ENCODE measurements at places on chromosomes 6 and 20.

DNA sequence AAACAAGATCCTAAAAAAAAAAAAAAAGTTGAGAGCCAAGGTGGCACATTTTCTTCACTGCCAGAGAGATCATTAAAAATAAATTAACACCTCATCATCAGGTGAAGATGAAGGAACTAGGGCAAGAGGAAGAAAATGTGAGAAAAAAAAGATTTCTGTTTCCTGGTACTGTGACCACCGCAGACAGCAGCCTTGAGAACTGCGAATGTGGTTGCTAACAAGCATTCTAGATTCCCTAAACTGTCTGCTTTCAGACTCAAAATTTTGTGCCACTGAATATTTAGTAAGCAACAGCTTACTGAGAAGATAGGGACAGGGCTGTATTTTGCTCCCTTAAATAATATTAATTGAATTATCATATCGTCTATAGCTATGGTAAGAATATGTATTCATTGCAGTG lies 24.1 kb upstream of the MBOAT1 start:
- no peak for DNase-seq

DNA sequence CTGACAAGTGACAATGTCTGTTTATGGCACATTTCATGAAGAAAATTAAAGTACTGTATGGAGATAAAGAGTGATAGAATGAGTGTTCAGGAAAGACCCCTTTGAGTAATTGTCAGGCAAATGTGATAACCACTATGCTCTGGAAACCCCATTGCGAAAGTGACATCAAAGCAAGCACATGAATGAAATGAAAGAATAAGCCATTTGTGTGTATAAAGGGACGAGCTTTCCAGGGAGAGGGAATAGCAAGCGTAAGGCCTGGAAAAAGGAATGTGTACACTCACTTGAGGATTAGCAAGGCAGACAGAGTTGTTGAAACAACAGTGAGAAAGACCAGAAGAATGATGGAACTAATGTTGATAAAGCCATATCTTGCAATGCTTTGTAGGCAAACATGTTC lies 490.0 kb downstream of the GRIK2 start:
- DNase-seq: no peak

- DNase-seq: no peak
Observed at GRCh38 chr6:90005048-90005827, 111.0 kb downstream of the GJA10 start.

GRCh38 chr6:14757418-14757817 lies 488.5 kb upstream of the JARID2 start:
- no peak for DNase-seq

DNA sequence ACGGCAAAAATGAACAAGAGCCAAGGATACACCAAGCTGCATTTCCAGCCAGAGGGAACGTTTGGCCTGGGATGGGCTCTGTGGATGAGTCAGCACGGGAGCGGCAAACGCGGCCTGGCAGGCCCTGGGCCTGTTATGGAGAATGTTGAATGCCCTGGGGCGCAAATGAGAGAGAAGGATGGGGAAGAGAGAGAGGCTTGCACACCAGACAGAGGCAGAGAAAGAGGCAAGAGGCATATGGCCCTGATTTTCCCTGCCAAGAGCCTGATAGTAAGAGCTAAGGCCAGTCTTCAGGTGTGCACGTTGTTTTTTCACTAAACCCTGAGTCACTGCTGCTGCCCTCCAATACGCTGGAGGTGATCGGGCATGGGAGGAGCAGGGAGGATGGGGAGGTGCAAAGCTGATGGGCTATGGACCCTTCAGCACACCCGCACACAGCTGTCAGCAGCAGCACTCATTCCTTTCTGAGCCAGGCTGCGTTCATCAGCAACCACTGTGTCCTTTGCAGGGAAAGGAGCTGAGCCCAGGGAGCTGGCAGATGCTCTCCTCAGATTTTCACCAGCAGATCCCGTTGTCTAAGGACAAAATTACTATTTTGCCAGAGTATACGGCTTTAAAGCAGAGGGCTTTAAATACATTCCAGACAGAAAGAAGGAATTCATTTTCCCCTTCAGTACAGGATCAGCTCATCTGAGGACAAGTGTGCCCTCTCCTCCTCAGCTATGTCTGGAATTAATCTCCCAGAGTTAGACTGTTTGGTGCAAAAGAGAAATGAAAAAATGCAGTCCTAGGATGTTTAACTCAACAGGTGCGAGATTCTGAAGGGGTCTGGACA lies 61.7 kb upstream of the SLC22A23 start:
- DNase-seq: peak; percentile 52

- no peak for DNase-seq
Observed at GRCh38 chr6:122408702-122409458, 9.4 kb downstream of the HSF2 start.

DNA sequence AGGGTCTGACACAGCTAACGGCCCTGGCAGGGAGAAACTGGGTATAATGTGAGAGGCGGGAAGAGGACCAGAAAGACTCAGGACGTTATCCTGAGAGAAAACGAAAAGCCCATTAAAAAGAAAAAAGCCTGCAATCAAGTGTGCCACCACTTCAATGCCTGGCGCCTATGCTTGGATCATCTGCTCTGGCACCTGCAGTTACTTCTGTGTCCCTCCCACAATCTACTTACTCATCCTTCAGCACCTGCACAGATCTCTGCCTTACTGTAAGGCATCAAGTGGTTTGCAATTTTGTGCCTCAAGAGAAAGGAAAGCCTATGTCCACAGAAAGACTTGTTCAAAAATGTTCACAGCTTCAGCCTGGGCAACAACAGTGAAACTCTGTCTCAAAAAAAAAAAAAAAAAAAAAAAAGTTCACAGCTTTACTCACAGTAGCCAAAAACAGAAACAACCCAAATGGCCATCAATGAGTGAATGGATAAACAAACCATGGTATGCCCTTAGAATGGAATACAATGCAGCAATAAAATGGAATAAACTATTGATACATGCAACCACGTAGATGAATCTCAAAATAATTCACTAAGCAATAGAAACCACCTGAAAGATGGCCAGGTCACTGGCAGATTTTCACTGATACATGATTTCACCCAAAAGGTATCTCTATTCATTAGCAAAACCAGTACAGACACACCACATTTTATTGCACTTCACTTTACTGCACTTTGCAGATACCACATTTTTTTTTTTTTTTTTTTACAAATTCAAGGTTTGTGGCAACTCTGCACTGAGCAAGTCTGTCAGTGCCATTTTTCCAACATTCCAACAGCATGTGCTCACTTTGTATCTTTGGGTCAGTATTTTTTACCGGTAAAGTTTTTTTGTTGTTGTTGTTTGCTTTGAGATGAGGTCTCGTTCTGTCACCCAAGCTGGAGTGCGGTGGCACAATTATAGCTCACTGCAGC lies 48.6 kb downstream of the ABHD12 start:
- no peak for DNase-seq

DNA sequence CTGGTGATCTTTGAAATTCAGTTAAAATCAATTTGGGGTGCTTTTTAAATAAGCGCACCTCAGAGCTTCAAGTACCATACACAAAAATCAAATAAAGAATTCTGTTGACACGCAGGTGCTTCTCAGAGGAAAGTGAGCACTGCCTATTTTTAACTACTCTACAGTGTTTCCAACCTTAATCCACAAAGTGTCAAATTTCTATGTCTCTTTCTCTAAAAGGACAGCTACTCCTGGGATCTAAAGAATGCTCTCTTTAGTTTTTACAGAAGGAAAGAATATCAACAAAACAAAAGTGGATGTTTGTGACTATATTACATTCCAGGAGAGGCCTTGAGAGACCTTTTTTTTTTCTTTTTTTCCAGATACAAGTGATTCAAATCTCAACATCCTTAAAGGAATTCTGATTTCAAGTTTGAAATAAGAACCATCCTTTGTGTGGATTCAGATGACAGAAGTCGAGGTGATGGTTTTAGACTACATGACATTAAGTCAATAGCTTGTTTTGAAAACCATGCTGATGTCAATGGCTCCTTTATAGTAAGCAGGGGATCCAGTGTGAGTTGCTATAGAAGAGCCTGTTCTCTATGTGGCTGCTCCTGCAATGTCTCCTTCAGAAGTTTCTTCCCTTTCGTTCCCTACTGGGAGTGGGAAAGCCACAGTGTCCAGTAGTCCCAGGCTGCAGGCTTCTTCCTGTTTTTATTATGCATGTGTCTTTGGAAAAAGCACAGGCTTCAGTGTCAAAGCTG lies 67.2 kb upstream of the DEFB112 start:
- no peak for DNase-seq

GRCh38 chr6:74731931-74732330 lies 473.9 kb downstream of the COL12A1 start:
- no peak for DNase-seq

DNA sequence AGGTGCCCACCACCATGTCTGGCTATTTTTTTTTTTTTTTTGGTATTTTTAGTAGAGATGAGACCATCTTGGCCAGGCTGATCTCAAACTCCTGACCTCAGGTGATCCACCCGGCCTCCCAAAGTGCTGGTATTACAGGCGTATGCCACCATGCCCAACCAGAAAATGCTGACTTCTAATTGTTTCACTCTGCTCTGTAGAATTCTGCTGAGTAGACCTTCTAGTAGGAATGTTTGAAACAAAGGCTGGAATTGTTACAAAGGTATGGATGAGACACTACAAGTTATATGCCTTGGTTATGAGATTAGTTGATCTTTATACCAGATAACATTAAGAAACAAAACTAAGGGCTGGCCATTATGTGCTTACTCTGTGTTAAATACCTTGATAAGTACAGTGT lies 44.8 kb downstream of the MEP1A start:
- DNase-seq: no peak

GRCh38 chr20:49395183-49395582 lies 87.3 kb downstream of the KCNB1 start:
- DNase-seq: no peak

DNA sequence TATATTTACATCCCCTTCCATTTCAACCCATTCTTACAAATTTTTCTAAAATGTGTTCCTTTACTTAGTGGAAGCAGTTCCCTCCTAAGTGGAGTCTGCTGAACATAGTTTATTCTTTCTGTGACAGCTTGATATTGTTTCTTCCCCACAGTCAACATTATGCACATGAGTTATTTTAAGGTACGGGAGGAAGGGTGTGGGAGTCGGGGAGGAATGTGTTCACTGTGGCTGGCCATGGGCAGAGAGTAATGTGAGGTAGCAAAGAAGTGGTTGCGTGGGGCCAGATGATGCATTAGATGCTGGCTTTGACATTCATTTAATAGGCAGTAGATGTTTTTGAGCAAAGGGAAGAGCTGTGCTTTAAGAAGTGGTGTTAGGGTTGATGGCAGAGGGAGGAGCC lies 98.5 kb downstream of the ARMC2 start:
- no peak for DNase-seq

DNA sequence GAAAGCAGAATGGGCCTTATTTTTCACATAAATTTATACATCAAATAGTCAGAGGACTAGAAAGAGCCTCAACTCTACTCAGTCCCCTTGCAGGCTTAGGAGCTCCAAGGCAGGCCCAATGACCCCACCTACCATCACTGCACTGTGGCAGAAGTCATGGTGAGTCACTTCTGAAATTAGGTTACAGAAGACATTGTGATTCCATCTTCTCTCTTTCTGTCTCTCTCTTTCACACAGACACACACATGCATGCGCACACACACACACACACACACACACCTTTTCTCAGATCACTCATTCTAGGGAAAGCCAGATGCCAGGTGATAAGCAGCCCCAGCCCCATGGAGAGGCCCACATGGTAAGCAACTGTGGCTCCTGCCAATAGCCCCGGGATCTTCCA lies 103.8 kb downstream of the C6orf118 start:
- DNase-seq: no peak

DNA sequence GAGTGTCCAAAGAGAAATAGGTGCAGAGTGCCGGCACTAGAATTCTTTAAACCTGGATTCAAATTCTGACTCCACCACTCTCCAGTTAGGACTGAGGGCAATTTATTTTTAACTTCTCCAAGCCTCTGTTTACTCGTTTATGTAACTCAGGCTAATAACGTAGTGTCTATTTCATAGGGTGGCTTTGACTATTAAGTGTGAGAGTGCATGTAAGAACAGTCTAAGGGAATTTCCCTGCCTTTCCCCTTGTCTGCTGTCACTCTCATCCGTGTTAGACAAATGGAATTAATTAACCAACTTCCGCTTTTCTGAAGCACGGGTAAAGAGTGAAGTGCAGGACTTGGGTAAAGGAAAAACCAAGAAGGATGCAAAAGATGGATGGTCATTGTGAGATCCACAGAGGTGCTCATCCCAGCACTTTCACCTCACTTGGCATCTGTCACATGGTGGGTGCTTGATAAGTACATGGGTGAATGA lies 4.1 kb upstream of the ZKSCAN8 start:
- no peak for DNase-seq

DNA sequence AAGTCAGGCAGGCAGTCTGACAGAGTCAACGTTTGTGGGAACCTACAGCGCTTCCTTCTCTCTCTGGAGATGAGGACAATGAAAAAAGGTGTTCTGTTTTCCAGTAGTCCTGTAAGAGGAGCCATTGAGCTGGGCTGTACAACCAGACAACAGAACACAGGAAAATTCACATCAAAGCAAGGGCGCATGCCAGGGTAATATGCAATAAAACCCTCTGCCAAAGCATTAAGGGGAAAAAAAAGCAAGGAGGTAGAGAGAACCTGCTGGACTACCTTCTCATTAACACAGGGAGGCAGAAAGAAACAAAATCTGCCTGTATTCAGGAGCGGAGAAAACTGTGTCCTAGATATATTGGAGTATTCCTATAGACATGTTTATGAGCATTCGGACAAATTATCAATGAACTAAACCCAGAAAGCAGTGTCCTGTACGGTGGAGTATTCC lies 1.3 kb downstream of the RNF24 start:
- peak; percentile 68 for DNase-seq

DNA sequence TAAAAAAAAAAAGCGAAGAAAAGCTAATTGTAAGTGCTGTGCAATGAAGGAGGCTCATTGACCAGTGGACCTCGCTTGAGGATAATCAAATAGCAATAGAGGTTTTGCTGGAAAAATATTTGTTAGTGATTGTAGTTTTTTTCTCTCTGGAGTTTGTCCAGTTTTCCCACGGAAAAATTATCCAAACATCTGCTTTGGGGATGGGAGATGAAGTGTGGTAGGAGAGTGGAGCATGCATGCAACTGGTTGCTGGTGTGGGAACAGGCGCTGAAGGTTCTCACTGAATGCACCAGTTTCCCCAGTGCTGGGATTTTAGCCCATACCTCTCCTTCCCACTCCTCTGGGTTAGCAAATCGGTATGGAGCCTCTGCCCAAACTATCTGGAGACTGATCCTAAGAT lies 281.7 kb upstream of the TAB2 start:
- DNase-seq: no peak

- no peak for DNase-seq
Observed at GRCh38 chr20:911882-912600, 4.1 kb downstream of the ANGPT4 start.

- DNase-seq: no peak
Observed at GRCh38 chr6:39360378-39360777, 37.9 kb upstream of the KCNK16 start.

Data from NCI-H460 (cell line).